Activated CD4-positive, alpha-beta T cell treated with anti-CD3 and anti-CD28 coated beads for 4 hours (primary cell): ENCODE measurements at places on chromosomes 13 and 19.

DNA sequence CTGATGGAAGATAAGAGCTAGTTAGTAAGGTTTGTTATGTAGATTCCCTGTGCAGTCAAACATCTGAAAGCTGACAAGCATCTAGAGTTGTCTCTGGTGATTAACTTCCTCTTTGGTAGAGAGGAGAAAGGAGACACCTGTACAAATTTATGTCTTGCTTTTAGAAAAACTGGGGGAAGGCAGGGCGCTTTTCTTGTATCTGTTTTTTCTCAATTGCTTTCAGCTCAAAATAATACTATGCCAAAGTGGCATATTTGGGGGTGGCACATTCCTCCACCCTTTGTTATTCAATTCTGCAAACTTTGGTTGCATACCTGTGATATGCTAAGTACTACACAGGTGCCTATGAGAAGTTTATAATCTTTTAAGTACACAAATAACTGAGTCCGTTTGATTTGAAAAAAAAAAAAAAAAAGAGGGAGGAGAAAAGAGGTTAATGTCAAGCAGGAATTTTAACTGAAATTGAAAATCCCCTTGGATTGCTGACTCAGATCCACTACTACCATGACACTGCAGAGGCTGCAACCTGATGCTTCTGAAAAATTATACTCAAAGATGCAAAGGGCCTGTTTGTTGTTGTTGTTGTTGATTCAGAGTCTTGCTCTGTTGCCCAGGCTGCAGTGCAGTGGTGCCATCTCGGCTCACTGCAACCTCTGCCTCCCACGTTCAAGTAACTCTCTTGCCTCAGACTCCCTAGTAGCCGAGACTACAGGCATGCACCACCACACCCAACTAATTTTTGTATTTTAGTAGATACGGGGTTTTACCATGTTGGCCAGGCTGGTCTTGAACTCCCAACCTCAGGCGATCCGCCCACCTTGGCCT is 164.8 kb upstream of the NBEA start:
- no peak for DNase-seq

GRCh38 chr19:21608571-21608970 is 103.2 kb downstream of the ZNF429 start:
- no peak for DNase-seq

- DNase-seq, result peak; percentile 99
These were observed at the start of the genes MBD3L1 and ZNF558 for GRCh38 chr19:8832132-8833021. TSS of gene MBD3L1 (plus strand) at chr19:8832377. CDS start at chr19:8842679, 10,302 bp downstream. TSS of gene ZNF558 (minus strand) at chr19:8832304. CDS start at chr19:8822659, 9,645 bp downstream.

DNA sequence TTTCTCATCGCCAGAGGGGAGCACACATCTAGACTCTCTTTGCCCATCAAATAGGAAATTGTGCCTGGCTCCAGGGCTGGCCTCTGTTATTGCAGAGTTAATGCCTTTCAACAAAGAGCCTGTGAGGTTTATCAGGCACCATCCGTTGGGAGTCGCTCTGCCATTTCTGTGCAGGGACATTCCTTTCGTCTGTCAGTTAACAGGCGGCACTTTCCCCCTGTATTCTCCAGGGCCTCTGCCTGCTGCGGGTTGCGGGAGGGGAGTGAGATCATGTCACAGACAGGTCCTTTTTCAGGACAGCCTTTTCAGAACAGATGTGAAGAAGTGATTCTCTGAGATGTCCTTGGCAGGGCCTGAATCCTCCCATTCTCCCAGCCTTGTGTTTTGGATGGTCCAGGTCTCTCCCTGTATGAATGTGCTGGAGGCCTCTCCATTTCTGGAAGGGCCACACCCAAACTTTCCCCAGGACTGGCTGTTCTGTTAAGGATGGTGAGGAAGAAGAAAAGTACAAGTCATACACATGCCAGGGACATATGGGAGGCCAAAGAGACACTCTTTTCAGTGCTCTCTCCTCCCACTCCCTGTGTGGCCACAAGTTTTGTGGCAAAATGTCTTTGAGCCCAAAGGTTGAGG is 14.9 kb downstream of the SERP2 start:
- no peak for DNase-seq

GRCh38 chr19:12833738-12834565 is 427 bp downstream of the RTBDN start:
- DNase-seq, result peak; percentile 28

DNA sequence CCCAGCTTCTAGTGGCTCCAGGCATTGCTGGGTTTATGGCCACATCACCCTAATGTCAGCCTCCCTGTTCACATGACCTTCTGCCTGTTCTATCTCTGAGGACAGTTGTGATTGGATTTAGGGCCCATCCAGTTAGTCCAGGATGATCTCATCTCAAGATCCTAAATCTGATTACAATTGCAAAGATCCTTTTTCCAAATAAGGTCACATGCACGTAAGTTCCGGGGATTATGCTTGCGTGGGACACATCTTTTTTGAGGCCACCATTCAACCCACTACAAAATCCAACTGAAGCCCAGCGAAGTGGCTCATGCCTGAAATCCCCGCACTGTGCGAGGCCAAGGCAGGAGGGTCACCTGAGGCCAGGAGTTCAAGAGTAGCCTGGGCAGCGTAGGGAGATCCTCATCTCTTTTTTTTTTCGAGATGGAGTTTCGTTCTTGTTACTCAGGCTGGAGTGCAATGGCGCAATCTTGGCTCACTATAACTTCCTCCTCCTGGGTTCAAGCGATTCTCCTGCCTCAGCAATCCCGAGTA is 12.3 kb downstream of the PLD3 start:
- DNase-seq, result no peak

DNA sequence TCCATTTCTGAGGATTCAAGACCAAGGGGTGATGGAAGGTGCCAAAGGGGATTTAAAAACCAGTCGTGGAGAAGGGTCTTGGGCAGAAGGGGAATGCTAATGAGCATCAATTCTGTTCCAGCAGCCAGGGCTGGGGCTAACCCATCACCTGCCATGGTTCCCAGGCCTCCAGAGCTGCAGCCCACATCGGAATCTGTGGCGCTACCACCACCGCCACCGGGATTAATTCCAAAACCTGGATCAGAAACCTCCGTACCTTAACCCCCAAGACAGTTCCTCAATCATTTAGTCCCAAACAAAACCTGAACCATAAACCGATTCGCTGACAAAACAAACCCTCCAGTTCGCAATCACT is 583 bp downstream of the ZNF615 start:
- DNase-seq, result no peak

GRCh38 chr19:30371161-30371836 is 885 bp upstream of the ZNF536 start:
- DNase-seq, result no peak

- no peak for DNase-seq
These were observed 54.5 kb downstream of the USP12 start for GRCh38 chr13:27117158-27117557.

GRCh38 chr19:38932425-38933179 is 1.9 kb downstream of the MRPS12 start:
- DNase-seq, result peak; percentile 32

- no peak for DNase-seq
These were observed 8.5 kb downstream of the RPL21 start for GRCh38 chr13:27259831-27260230.

DNA sequence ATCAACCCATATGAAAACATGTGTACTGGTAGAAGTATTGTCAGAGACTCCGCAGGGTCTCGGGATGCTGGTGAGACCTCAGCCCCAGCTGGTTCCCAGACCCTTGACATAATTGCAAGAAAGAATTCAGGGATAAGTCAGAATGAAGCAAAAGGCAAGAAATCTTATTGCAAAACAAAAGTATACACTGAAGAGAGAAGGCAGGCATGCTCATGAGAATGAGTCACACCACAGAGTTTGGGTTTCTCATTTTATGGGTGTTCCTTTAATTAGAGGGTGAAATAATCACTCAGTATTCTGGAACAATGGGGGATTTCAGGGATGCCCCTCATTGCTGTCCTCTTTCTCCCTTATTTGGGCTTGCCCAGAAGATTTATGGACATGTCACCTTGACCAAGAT is 1423.8 kb upstream of the MIR17HG start:
- DNase-seq, result no peak

GRCh38 chr13:32616883-32617511 is 30.7 kb downstream of the PDS5B start:
- DNase-seq, result no peak

- no peak for DNase-seq
These were observed 346.6 kb downstream of the TSHZ3 start for GRCh38 chr19:31002518-31003244.

GRCh38 chr19:2550431-2551171 is 74.7 kb downstream of the GADD45B start:
- DNase-seq, result no peak

DNA sequence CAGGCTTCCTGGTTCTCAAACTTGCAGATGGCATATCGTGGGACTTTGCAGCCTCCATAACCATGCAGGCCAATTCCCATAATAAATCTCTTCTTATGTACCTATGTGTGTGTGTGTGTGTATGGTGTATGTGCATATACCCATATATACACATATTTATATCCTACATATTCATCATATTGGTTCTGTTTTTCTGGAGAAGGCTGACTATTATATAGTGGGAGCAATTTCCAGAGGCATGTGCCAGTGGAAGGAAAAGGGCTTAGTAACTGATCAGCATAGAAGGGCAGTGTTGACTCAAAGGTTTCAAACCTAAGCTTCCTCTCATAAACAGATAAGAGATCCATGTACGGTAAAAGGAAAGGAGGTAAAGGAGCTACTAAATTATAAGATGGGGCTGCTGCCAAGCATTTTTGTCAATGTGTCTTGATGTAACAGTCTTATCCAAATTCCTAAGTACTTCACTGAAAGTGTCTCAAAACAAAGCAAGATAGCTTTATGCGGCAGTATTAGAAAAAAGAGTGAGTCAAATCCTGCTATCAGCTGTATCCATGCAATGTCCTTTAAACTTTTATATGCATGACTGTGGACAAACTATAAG is 432.1 kb downstream of the TBC1D4 start:
- no peak for DNase-seq
